ENCODE measurements at places on chromosomes 2 and 18. TPM values are rescaled to one million over a fixed set of nuclear protein-coding genes. Genes with fewer than 3 reads are reported as not detected.

DNA sequence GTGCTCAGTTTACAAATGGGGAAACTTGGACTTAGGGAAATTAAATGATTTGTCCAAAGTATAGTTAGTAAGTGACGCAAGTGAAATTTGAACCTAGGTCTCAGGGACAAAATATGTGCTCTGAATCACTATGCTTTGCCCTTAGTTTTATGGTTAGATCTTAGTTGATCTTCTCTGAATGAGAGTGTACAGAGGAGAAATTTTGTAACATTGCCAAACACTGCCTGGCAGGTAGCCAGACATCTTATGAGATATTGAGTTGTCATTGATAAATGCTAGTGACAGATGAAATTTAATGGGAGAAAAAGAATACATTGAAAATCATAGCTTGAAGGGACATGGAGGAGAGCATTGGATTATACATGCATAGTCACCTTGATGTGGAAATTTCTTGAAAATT, 91.4 kb downstream of the GALNT1 start:
- DNase-seq: peak; percentile 70
- no peak overlapping the region for H3K4me3 ChIP-seq
- no peaks in the 10 kb centered on the region for H3K4me1 ChIP-seq
- H3K27me3 ChIP-seq: no peaks in the 10 kb centered on the region

DNA sequence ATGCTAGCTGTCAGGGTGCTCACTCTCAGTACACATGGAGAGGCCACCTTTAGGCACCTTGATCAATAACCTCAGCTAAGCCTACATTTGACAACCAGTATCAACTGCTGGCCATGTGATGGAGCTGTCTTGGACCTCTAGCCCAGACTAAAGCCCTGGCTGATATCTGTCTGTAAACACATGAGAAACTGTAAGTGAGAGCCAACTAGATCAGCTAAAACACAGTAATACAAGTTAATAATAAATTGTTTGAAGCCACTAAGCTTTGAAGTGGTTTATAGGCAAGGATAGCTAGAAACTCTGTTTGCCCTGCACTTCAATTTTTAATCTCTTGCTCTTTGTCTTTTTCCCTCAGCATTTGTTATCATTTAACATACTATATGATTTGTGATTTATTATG, 407.1 kb downstream of the SPAG16 start:
- no peak overlapping the region for H3K4me3 ChIP-seq
- no peak for DNase-seq
- H3K27me3 ChIP-seq: no peaks in the 10 kb centered on the region
- H3K27ac ChIP-seq: no peak overlapping the region

DNA sequence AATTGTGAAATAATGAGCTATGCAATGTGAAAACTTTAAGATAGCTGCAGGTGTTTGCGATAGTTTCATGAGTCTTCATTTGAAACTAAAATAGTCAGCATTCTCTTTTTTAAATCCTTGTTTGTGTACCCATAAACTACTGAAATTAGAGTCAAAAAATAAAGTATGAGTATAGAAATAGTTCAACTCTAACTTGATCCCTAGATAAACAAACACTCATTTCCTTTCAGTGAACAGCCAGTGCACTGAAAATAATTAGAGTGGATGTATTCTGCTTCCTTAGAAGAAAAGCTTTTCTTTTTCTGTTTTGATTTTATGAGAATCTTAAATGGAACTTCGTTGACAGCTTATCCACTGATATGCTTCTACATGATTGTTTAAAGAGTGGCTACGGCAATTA, 1033.4 kb downstream of the SOCS6 start:
- no peak overlapping the region for H3K4me3 ChIP-seq
- no peak overlapping the region for H3K27ac ChIP-seq
- no peaks in the 10 kb centered on the region for H3K4me1 ChIP-seq
- H3K27me3 ChIP-seq: peaks cover 31% of the 10 kb centered on the region

GRCh38 chr2:164335947-164336346, 285.3 kb downstream of the GRB14 start:
- H3K27ac ChIP-seq: no peak overlapping the region
- H3K4me3 ChIP-seq: no peak overlapping the region
- peaks cover 12% of the 10 kb centered on the region for H3K27me3 ChIP-seq
- no peak for DNase-seq
- no peaks in the 10 kb centered on the region for H3K4me1 ChIP-seq
- H3K36me3 ChIP-seq: no peaks in the 10 kb centered on the region

NAT8 gene
- not detected for total RNA-seq

DNA sequence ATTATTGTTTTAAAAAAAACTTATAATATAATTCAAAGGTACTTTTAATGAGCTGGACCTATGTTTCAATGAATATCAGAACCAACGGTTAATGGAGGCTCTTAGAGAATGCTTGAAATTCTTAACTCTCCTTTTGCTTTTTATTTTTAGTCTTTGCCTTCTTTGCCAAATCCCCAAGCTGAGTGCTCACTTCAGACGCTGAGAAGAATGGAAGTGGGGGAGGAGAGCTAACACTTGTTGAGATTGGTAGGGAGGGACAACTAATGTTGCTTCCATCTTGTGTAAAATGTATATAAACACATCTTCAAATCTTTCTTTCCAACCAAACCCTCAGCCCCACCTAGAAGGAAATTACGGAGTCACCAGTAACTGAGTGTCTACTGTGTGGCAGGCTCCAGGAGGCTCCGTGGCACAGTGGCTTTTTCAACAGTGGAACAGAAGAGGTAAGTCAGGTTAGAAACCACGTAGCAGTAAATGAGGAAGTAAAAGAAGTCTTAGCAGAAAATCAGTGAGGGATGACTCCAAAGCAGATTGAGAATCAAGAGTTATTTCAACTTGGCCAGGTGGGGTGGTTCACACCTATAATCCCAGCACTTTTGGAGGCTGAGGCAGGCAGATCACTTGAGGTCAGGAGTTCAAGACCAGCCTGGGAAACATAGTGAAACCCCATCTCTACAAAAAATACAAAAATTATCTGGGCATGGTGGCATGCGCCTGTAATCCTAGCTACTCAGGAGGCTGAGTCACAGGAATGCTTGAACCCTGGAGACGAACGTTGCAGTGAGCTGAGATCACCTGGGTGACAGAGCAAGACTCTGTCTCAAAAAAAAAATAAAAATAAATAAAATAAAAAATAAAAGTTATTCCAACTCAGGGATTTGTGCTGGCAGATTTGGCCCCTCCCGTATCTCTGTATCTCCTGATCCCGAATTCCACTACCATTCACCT, 45.0 kb upstream of the CREB1 start:
- H3K36me3 ChIP-seq: no peaks in the 10 kb centered on the region
- H3K4me1 ChIP-seq: peaks cover 7% of the 10 kb centered on the region
- DNase-seq: no peak
- H3K27me3 ChIP-seq: no peaks in the 10 kb centered on the region
- no peak overlapping the region for H3K4me3 ChIP-seq

DNA sequence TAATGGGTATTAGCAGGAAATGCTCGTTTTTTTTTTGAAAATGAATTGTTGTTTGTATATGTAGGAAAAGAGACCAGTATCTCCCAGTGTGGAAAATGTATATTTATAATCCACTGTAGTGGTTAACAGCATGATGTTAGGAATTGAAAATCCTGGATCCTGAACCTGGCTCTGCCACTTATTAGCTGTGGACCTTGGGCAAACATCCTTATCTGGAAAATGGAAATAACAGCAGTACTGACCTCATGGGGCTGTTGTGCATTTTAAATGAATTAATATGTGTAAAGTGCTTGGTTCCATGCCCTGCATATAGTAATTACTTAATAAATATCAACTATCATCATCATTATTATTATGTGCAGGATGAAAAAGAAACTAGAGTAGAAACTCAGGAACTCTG, 251.3 kb downstream of the CDCA7 start:
- DNase-seq: no peak
- no peak overlapping the region for H3K4me3 ChIP-seq
- no peaks in the 10 kb centered on the region for H3K4me1 ChIP-seq
- no peak overlapping the region for H3K27ac ChIP-seq
- no peaks in the 10 kb centered on the region for H3K36me3 ChIP-seq
- H3K27me3 ChIP-seq: no peaks in the 10 kb centered on the region

DNA sequence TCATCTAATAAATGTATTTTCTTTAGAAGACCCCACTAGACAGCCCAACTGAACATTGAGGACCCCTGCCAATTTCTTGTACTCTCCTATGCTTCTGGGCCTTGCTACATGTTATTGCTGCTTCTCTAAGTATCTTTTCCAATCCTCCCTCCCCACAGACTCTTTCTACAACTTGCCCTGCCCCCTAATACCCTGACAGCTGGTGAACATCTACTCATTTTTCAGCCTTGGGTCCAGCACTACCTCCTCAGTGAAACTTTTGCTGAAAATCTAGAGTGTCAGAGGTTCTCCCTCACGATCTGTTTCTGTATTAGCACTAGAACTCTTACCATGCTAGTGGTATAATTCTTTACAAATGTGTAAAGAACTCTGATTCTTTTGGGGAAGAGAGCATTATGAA, 106.8 kb upstream of the SIX3 start:
- no peak overlapping the region for H3K27ac ChIP-seq
- no peak overlapping the region for H3K4me3 ChIP-seq
- no peaks in the 10 kb centered on the region for H3K27me3 ChIP-seq
- H3K36me3 ChIP-seq: no peaks in the 10 kb centered on the region
- H3K4me1 ChIP-seq: no peaks in the 10 kb centered on the region
- DNase-seq: no peak

DNA sequence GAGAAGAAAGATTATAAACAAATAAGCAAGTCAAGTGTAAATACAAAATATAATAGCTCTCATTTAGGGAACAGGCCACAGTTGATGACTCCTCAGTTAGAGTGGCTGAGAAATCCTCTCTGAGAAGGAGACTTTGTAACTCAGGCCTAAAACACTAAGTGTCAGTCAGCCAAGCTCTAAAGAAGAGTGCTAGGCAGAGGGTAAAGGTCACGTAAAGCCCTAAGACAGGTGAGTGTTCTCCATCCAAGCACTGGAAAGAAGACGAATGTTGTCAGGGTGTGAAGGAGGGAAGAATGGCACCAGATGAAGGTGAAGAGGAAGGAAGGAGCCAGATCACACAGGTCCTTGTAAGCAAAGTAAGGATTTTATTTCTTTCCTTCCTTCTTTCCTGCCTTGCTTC, 24.3 kb downstream of the ERMN start:
- no peaks in the 10 kb centered on the region for H3K36me3 ChIP-seq
- no peak for DNase-seq
- no peaks in the 10 kb centered on the region for H3K4me1 ChIP-seq
- H3K27me3 ChIP-seq: peaks cover 12% of the 10 kb centered on the region

DNA sequence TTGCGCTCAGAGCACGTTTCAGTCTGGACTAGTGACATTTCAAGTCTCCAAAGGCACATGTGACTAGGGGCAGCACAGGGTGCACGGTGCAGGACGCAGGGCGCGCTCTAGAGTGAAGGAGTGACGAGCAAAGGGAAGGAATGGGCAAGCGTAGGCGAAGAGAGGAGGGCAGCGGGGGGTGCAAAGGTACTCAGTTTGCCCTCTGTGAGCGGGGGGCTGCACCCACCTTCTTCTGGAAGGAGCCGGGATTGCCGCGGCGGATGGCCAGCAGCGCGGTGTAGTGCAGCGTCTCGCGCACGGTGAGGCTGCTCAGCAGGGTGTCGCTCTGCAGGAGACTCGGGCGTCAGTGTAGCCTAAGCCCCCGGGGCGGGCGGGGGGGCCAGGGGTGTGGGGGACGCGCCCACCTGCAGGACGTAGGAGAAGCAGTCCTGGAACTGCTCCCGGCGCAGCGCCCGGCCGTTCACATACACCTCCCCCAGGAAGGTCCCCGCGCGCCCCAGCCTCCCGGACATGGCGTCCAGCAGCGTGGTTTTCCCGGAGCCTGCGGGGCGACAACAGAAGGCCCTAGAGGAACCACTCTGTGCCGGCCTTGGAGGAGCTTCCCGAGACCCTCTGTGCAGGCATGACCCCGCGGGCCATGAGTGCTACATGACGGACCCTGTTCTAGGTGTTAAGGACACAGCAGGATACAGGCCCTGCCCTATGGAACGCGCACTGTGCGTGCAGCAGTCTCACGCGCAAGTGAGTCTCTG, 6.9 kb downstream of the ABCG5 start:
- no peak for DNase-seq
- no peak overlapping the region for H3K27ac ChIP-seq
- no peaks in the 10 kb centered on the region for H3K4me1 ChIP-seq
- H3K36me3 ChIP-seq: no peaks in the 10 kb centered on the region
- no peak overlapping the region for H3K4me3 ChIP-seq
- H3K27me3 ChIP-seq: peaks cover 46% of the 10 kb centered on the region

ALPP gene
- 0.35 TPM for total RNA-seq

DNA sequence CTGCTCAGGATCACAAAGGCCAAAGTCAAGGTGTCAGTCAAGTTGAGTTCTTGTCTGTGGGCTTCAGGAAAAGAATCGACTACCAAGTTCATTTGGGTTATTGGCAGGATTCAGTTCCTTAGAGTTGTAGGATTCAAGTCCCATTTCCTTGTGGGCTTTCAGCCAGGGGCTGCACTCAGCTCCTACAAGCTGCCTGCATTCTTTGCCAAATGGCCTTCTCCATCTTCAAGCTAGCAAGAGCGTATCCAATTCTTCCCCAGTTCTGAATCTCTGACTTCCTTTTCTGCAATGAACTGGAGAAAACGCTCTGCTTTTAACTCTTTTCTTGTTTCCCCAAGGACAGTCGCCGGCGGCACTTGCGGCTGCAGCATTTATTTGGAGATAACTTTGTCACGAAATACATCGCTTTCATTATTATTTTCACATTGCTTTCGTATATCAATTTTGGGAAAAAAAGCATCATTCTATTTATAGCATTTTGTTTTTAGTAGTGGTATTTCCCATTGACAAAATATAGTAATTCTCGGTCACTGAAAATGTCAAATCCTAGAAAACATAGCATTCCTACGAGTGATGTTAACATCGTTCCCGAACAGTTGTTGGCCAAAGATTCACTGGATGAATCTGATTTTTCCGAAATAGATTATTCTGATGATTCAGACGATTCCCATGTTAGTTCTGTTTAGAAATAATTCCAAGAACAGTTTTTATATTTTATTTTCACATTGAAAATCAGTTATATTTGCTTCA, 59.6 kb upstream of the SERPINE2 start:
- no peaks in the 10 kb centered on the region for H3K36me3 ChIP-seq
- H3K27me3 ChIP-seq: no peaks in the 10 kb centered on the region
- DNase-seq: no peak
- H3K4me3 ChIP-seq: no peak overlapping the region

REG1B gene
- not detected for total RNA-seq

STK25 gene
- total RNA-seq: 117 TPM

GRCh38 chr2:182870227-182870626, 3.8 kb upstream of the FRZB start:
- no peaks in the 10 kb centered on the region for H3K4me1 ChIP-seq
- DNase-seq: peak; percentile 49
- no peaks in the 10 kb centered on the region for H3K36me3 ChIP-seq
- peaks cover 18% of the 10 kb centered on the region for H3K27me3 ChIP-seq

GRCh38 chr2:100810603-100811145, 9.3 kb upstream of the NPAS2 start:
- no peak for DNase-seq
- no peaks in the 10 kb centered on the region for H3K27me3 ChIP-seq
- H3K4me3 ChIP-seq: no peak overlapping the region
- no peak overlapping the region for H3K27ac ChIP-seq

- peak overlapping the region; percentile 73 for H3K27ac ChIP-seq
- H3K4me1 ChIP-seq: peaks cover 12% of the 10 kb centered on the region
- H3K36me3 ChIP-seq: no peaks in the 10 kb centered on the region
- H3K4me3 ChIP-seq: no peak overlapping the region
- no peaks in the 10 kb centered on the region for H3K27me3 ChIP-seq
- DNase-seq: peak; percentile 77
These were observed 190.0 kb downstream of the NAPG start for GRCh38 chr18:10715791-10716190.

All from MCF 10A (cell line).